ENCODE measurements at places on chromosomes 4 and X.
A peak's percentile ranks its signal among the peaks of the same experiment; 100 is the strongest.

GRCh38 chr4:38872620-38873019, 5.0 kb downstream of the FAM114A1 start:
- no peak for DNase-seq
- H3K36me3 ChIP-seq = no peaks in the 10 kb centered on the region
- no peaks in the 10 kb centered on the region for H3K4me1 ChIP-seq
- H3K27ac ChIP-seq = no peak overlapping the region
- H3K4me3 ChIP-seq = no peak overlapping the region

DNA sequence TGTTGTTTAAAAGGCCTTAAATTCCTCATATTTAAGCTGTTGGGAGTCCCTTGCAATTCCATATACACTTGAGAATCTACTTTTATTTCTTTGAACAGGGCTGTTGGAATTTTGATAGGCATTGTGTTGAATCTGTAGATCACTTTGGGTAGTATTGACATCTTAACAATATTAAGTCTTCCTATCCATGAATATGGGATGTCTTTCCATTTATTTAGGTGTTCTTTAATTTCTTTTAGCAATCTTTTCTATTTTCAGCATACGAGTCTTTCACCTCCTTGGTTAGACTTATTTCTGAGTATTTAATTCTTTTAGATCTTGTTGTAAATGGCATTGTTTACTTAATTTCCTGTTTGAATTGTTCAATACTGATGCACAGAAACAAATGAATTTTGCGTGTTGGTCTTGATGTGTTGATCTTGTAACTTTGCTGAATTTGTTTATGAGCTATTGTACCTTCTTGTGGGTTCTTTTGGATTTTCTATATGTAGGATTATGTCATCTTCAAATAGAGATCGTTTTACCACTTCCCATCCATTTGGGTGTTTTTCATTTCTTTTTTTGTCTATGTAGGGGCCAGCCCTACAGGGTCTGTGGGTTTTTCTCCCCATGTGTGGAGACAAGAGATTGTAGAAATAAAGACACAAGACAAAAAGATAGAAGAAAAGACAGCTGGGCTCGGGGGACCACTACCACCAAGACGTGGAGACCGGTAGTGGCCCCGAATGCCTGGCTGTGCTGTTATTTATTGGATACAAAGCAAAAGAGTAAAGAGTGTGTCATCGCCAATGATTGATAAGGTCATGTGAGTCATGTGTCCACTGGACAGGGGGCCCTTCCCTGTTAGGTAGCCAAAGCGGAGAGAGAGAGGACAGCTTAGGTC, 18.2 kb upstream of the CTBP1 start:
- H3K4me1 ChIP-seq = no peaks in the 10 kb centered on the region
- no peak overlapping the region for H3K27ac ChIP-seq
- H3K36me3 ChIP-seq = no peaks in the 10 kb centered on the region
- H3K4me3 ChIP-seq = no peak overlapping the region
- DNase-seq = no peak

DNA sequence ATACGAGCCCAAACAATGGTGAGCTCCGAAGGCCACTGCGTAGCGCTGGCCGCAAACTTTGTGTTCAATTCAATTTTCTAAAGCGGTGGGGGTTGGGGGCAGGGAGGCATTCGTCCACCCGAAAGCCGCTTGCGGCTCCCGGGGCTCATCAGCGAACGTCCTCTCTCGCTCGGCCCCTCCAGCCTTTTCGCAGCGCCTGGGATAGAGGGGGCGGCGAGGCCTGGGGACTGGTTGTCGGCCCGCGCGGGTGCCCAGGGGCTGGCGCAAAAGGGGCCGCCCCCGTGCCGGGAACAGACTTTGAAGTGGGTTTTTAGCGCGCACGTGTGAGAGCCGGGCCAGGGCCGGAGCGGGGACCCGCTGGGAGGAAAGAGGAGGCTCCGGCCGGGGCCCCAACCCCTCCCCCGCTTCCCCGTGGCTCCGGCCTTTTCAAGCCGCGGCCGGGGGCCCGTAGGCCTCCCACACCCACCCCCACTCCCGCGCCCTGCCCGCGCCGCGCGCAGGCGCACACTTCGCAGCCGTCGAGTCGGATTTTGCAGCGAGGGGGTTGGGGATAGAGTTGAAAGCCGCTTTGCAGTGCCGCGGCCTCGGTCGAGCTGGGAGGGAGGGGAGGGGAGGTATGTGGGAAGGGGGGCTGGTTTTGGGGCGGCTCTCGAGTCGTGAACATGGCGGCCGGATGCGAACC, 8.3 kb downstream of the ZIC3 start:
- no peak overlapping the region for H3K27ac ChIP-seq
- H3K36me3 ChIP-seq = peaks cover 2% of the 10 kb centered on the region
- no peaks in the 10 kb centered on the region for H3K4me1 ChIP-seq
- peak overlapping the region; percentile 18 for H3K4me3 ChIP-seq
- DNase-seq = no peak

GRCh38 chr4:154998284-154998683, 210.2 kb upstream of the NPY2R start:
- H3K36me3 ChIP-seq = no peaks in the 10 kb centered on the region
- no peak overlapping the region for H3K4me3 ChIP-seq
- H3K27me3 ChIP-seq = no peaks in the 10 kb centered on the region

- DNase-seq = no peak
- no peak overlapping the region for H3K4me3 ChIP-seq
Observed at GRCh38 chrX:24215272-24215671, 65.7 kb downstream of the ZFX start.

- DNase-seq = no peak
- no peaks in the 10 kb centered on the region for H3K4me1 ChIP-seq
- H3K27ac ChIP-seq = no peak overlapping the region
- H3K4me3 ChIP-seq = no peak overlapping the region
- no peaks in the 10 kb centered on the region for H3K27me3 ChIP-seq
Observed at GRCh38 chr4:119816473-119816872, 187.9 kb upstream of the PDE5A start.

DNA sequence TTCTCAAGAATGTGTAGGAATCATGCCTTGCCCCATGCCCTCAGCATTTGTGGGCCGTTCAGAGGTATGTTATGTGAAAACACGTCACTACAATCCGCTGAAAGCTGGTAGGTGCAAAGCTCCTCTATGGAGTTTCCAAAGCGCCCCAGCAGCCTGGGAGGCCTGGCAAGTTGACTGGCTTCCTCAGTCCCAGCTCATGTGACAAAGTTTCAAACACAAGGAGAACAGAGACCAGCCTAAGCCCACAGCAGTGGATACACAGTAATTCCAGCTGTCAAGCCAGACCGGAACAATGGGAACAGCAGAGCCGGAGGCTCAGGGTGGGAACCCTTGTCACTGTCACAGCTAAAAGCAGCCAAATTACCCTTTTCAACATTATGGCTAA, 33.5 kb downstream of the NAT8L start:
- H3K4me1 ChIP-seq = no peaks in the 10 kb centered on the region
- no peaks in the 10 kb centered on the region for H3K36me3 ChIP-seq
- DNase-seq = no peak
- no peak overlapping the region for H3K27ac ChIP-seq
- H3K27me3 ChIP-seq = no peaks in the 10 kb centered on the region
- H3K4me3 ChIP-seq = no peak overlapping the region

- H3K4me3 ChIP-seq = no peak overlapping the region
- H3K27ac ChIP-seq = no peak overlapping the region
- no peak for DNase-seq
- no peaks in the 10 kb centered on the region for H3K27me3 ChIP-seq
Observed at GRCh38 chr4:52822972-52823701, 39.0 kb upstream of the RASL11B start.

GRCh38 chr4:51885363-51885762, 42.4 kb downstream of the DCUN1D4 start:
- peaks cover 1% of the 10 kb centered on the region for H3K4me1 ChIP-seq
- H3K27ac ChIP-seq = no peak overlapping the region
- no peaks in the 10 kb centered on the region for H3K27me3 ChIP-seq
- peak; percentile 31 for DNase-seq
- H3K4me3 ChIP-seq = no peak overlapping the region
- H3K36me3 ChIP-seq = no peaks in the 10 kb centered on the region

DNA sequence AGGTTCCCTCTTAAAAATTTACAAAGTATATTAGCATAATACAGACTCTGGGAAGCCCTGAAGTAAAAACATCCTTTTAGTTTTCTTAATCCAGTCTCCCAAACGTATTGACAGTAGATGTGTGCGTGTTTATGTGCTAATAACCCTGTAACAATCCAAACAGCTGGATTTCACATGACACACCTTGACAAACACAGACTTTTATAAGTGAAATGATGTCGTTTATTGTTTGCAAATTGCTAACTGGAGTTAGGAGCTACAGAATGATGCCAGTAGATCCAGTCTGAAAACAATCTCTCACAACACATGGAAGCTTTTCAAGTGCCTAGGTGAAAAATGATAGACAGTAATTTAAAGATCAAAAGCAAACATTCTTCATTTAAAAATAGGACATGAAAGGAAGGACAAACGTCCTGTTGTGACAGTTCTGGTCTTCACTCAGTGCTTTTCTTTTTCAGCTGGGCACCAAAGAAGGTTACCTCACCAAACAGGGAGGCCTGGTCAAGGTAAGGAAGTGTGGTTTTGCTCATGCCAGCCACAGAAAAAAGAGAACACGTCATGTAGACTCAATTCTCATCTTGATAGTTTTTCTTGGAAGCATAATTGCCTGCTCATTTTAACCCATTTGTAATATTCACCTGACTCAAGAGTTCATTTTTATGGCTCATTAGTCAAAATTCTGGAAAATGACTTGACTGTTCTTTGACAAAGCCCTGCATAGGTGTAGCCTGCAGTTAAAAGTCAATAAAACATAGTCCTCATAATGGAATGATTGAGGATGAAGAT, 32.9 kb downstream of the LAMTOR3 start:
- H3K4me1 ChIP-seq = no peaks in the 10 kb centered on the region
- no peaks in the 10 kb centered on the region for H3K36me3 ChIP-seq
- no peaks in the 10 kb centered on the region for H3K27me3 ChIP-seq
- H3K27ac ChIP-seq = no peak overlapping the region
- no peak overlapping the region for H3K4me3 ChIP-seq
- no peak for DNase-seq

DNA sequence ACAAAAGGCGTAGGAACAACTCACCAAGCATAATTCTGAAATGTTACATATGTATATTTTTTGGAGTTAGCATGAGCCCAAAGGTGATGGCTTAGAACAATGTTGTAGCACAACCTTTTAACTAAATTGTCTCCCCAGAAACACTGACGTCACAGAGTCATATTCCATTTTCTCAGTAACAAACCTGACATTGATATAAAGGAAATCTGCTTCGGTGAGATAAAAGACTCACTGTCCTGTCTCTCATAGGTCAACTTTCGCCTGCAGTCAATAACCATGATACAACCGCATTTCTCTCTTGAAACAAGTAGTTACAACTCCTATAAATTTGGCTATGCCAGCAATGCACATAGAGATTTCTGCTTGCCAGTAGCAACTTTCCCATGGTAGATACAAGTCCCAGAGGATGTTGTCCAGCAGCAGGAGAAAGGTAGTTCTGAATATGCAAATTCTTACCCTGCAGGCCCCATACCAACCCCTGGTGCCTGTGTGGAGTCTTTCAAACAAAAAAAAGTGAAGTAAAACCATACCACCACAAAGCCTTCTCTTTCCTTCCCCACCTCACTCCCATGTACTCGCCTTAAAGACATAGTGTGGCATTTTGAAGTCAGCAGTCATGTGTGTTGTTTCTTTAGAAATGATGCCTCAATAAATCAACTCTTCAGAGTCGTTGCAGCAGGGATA, 47.9 kb downstream of the MTM1 start:
- H3K4me1 ChIP-seq = no peaks in the 10 kb centered on the region
- no peak overlapping the region for H3K4me3 ChIP-seq
- DNase-seq = no peak

DNA sequence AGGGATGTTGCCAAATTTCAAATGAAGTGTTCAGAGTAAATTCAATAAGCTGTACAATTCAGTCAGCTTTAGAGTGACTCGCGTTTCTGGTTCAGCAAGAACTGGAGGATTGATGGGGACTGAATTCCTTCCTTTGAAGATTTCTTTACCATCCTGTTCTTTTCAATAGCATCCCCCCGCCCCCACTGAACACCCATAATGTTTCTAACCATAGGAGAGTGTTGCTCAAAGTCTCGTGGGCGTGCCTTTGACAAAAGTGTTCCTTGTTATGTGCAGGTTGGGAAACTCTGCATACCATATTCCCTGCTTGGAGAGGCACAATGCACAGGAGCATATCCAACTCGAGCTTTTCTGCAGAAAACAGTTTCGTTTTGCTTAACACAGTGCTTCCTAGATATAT, 323.5 kb upstream of the CASK start:
- no peaks in the 10 kb centered on the region for H3K4me1 ChIP-seq
- H3K36me3 ChIP-seq = no peaks in the 10 kb centered on the region
- no peaks in the 10 kb centered on the region for H3K27me3 ChIP-seq
- H3K27ac ChIP-seq = no peak overlapping the region
- H3K4me3 ChIP-seq = no peak overlapping the region
- DNase-seq = no peak

DNA sequence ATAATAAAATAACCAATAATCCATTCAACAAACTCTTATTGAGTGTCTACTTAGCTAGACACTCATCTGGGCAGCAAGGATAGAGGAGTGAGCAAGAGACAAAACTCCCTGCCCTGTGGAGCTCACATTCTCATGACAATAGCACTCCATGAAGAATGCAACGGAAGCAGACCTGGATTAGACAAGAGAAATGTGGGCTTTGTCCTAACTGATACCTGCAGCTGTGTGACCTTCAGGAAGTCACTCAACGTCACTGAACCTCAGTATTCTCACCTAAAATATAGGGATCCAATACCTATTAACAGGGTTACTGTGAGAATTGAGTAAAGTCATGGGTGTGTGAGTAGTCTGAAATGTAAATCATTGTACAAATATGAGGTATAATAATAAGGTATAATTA, 61.2 kb downstream of the NDNF start:
- no peaks in the 10 kb centered on the region for H3K27me3 ChIP-seq
- no peak overlapping the region for H3K27ac ChIP-seq
- no peak for DNase-seq
- no peaks in the 10 kb centered on the region for H3K36me3 ChIP-seq

DNA sequence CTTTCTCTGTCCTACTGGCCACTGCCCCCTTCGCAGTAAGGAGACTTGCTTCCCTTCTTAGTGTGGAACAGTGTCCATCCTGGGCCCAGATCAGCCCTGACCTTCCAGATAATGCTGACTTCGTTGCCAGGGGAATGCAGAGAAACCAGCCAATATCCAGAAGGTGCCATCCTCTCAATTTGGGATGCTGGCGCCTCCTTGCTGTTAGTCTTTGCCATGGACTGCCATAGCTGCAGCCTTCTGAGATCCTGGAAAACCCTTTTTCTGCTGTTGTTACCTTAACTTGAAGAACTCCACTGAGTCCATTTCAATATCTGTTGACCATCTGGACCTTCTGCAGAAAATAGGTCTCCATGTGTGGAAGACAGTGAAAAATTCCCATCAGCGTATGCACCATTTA, 21.8 kb downstream of the RAI2 start:
- H3K27me3 ChIP-seq = no peaks in the 10 kb centered on the region
- no peak overlapping the region for H3K4me3 ChIP-seq
- H3K36me3 ChIP-seq = no peaks in the 10 kb centered on the region
- H3K4me1 ChIP-seq = no peaks in the 10 kb centered on the region
- no peak for DNase-seq

DNA sequence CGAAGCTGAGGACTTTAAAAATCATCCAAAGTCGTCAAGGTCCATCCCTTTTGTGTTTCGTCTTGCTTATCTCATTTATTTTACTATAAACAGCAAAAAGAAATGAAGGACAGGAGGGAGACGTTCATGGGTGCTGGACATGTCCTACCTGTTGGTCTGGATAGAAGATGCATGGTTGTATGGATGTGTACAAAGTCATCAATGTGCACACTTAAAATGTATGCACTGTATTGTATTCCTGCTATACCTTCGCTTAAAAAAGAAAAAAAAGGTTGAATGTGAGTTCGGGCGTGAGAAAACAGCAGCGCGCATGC, 313 bp upstream of the BLOC1S4 start:
- no peaks in the 10 kb centered on the region for H3K4me1 ChIP-seq
- H3K4me3 ChIP-seq = peak overlapping the region; percentile 88
- DNase-seq = no peak
- no peaks in the 10 kb centered on the region for H3K36me3 ChIP-seq

Measured in iPS DF 6.9 (cell line).